ENCODE measurements at places on chromosomes 1 and 21. TPM values are rescaled to one million over a fixed set of nuclear protein-coding genes. Genes with fewer than 3 reads are reported as not detected.

GRCh38 chr1:92543131-92544055, 56.7 kb upstream of the GFI1 start:
- DNase-seq = no peak

- no peak for DNase-seq
These were observed 12.3 kb downstream of the TNFRSF1B start for GRCh38 chr1:12179111-12179519.

GRCh38 chr1:161258439-161259344, at the start of gene PCP4L1:
Gene PCP4L1 (plus strand): TSS chr1:161258745. CDS start chr1:161258975, 230 bp downstream.
- peak; percentile 47 for DNase-seq

DNA sequence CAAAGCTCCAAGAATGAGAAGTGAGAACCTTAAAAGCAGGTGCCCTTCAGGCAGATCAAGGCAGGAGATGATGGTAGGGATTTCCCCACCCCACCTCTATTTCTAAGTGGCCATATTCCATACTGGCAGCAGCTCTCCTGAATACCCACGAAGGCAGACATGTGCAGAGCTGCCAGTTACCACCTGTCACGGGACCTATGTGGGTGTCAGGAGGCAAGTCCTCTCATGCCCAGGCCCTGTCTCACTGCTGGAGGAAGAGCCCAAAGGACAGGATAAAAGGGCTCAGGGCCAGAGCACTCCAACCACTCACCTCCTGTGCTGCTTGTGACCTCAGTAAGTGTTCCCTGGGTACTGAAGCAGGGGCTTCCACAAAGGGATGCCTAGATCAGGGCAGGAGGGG, 721 bp upstream of the LCE1B start:
- DNase-seq = no peak

DNA sequence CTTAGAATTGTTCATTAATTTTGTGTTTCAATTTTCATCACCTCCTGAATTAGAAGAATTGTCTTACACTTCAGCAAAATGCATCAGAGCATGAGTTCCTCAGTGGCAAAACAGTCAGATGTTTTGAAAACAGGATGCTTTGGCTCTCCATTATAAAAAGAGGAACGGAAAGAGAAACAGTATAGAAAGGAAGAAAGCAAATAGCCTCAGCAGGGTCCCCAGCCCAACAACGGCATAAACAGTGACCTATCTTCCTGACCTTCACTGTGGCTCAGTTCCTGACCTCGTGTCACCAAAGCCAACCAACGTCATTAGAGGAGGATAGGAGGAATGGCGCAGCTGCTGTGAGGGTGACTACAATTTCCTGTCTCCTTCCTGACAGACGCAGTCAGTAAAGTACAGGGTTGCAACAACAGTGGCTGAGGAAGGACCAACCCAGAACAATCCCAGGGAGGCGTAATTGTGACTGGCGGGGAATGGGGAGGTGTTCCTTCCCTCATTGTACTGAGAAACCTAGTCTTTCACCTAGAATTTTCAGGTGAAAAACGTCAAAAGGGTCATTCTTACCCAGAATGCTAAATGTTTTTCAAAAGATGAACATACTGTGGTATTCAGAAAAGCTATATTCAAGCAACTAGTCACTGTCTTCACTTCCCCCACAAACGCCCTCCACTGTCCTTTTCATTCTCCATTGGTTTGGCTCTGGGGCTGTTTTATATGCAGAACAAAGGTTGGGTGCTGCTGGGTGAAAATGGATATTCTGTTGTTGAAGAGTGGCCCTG, 197.9 kb upstream of the SGIP1 start:
- DNase-seq = peak; percentile 84

FCN3 gene
- total RNA-seq = 31.9 TPM

PLPP3 gene
- 97.8 TPM for total RNA-seq

CFAP107 gene
- not detected for total RNA-seq

GRCh38 chr1:33433509-33434362, 2.8 kb upstream of the PHC2 start:
- no peak for DNase-seq

TP73 gene
- 0.15 TPM for total RNA-seq

DNA sequence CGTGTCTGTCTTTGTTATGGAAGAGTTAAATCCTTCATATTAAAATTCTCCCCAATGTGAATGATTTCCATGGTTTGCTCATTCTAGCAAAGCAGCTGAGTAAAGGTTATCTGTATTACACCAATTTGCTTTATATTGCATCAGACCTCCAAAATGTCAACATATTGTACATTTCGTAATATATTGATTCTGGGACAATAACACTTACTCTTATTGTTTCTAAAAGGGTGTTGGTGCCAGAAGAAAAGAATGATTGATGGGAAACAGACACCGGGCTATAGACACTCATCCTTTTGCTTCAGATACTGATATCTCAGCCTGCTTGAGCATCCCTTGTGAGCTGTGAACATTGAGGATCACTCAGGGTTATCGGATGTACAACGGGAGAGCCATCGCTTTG, 7.0 kb downstream of the NTNG1 start:
- DNase-seq = no peak

KIF21B gene
- total RNA-seq = 1.5 TPM

TEX38 gene
- total RNA-seq = not detected

GRCh38 chr1:84997667-84998600, 1.0 kb upstream of the MCOLN2 start:
- DNase-seq = no peak

SPRR3 gene
- total RNA-seq = not detected

AGT gene
- total RNA-seq = 63.8 TPM

DNA sequence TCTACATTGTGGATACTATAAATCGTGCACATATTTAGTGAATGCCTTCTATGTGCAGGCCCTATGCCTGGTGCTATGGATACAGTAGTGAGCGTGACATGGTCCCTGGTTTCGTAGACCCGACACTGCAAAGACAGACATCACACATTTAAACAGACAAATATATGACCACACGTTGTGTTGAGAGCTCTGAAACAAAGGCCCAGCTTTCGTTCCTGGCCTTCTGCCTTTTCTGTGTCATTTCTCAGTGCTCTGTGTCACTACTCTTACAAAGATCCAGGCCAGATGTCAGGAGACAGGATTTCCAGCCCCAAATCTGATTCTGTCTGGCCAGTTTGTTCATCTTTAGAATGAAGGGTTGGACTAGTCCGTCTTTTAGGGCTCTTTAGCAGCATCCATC, 19.3 kb upstream of the TRABD2B start:
- DNase-seq = no peak

DNA sequence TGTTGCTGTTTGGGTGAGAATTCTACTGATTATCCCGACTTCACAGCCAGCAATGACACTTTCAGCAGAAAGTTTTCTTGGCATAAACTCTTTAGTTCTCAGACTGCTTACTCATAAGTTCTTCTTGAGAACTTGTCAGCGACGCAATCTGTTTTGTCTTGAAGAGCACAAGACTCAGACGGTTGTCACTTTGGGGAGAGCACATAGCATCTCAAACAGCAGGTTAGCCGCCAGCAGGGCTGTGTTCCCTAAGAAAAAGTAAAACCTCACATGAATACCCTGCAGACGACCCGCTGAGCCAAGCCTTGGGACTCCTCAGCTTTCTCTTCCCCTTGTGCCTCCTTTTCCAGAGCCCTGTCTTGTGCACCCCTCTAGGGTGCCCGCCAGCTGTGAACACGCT, 11.4 kb downstream of the AGMAT start:
- no peak for DNase-seq

OR2T35 gene
- not detected for total RNA-seq

DNA sequence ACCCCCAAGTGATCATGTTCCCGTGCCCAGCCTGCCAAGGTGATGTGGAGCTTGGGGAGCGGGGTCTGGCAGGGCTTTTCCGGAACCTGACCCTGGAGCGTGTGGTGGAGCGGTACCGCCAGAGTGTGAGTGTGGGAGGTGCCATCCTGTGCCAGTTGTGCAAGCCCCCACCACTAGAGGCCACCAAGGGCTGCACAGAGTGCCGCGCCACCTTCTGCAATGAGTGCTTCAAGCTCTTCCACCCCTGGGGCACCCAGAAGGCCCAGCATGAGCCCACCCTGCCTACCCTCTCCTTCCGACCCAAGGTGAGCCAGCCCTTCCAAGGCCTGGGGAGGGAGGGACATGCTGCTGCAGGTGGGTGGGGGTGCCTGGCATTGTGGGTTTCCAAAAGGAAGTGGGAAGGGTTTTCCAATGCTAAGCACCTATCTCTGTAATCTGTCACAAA, 2.3 kb downstream of the TRIM46 start:
- DNase-seq = peak; percentile 17

GRCh38 chr1:115650961-115651360, 9.2 kb downstream of the VANGL1 start:
- DNase-seq = no peak

OLIG2 gene
- total RNA-seq = not detected

GRCh38 chr1:200379432-200379757, 30.4 kb downstream of the ZNF281 start:
- DNase-seq = no peak

- no peak for DNase-seq
These were observed 15.4 kb upstream of the BTG2 start for GRCh38 chr1:203289982-203290260.

DNA sequence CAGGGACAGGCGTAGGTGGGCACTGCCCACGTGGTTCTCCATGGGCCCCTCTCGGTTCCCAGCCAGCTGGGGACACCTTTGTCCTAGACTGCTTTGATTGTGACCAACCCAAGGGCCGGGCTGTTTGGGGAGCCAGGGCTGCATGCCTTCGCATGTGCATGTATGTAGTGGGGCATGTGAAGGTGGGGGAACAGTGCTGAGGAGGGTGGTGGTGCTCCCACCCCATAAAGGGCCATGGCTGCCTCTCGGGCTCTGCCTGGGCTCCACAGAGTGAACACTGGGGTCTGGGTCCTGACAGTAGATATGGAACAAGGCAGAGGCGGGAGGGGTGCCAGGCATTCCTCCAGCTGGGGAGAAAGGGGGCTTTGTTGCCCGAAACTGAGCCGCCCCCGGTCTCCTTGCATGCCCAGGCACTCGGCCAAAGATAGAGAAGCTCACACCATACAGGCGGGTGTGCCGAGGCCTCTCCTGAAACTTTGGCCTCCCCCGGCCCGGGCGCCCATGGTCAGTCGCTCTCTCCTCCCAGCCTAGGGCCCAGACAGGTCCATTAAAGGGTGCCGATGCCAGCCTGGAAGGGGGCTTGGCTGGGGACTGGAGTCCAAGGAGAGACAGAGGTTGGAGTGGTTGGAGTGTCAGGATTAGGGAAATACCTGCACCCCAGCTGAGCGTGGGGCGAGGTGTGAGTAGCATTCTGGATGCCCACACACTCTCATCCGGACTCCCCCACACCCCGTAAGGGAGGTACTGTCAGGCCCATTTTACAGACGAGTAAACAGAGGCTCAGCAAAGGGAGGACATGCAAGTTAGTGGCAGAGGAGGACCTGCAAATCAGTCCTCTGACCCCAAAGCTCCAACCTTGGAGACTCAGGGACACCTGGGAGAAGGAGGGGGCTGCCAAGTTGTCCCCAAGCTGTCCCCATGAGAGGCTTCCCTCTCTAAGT, 41.1 kb downstream of the EPHA2 start:
- no peak for DNase-seq

GRCh38 chr1:226902601-226903000, 32.2 kb downstream of the PSEN2 start:
- no peak for DNase-seq

DNA sequence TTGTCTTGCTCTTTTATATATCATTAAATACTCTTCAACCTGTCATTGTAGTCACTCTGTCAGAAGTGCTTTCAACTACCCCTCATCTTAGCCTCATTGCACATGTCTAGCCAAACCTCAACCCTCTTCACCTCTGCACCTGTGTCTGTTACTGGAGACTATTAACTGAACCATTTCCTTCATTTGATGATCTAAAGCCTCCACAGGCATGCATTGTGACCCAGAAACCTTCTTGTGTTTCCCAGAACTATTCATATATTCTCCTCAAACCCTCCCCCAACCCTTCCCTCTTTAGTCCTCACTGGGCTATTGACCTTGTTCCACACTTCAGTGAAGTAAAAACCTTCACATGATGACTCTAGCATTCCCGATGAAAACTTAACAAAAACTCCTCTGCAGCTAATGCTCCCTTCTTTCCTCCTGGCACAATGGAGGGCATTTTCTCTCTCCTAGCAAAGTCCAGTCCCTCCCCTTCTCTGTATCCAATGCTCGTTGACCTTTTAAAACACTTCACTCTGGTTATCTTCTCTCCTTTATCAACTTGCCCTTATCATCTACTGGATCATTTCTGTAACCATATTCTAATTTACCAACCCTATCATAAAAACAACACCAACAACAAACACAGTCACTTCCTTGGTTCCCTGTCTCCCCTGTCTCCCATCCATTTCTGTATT, 86.1 kb downstream of the BACH1 start:
- no peak for DNase-seq

SIPA1L2 gene
- 113 TPM for total RNA-seq

GRCh38 chr1:226722901-226723656, 16.0 kb downstream of the ITPKB start:
- DNase-seq = no peak

- DNase-seq = no peak
These were observed 24.9 kb upstream of the AXDND1 start for GRCh38 chr1:179340918-179341317.

- no peak for DNase-seq
These were observed 20.4 kb upstream of the KIF14 start for GRCh38 chr1:200640963-200641401.

DNA sequence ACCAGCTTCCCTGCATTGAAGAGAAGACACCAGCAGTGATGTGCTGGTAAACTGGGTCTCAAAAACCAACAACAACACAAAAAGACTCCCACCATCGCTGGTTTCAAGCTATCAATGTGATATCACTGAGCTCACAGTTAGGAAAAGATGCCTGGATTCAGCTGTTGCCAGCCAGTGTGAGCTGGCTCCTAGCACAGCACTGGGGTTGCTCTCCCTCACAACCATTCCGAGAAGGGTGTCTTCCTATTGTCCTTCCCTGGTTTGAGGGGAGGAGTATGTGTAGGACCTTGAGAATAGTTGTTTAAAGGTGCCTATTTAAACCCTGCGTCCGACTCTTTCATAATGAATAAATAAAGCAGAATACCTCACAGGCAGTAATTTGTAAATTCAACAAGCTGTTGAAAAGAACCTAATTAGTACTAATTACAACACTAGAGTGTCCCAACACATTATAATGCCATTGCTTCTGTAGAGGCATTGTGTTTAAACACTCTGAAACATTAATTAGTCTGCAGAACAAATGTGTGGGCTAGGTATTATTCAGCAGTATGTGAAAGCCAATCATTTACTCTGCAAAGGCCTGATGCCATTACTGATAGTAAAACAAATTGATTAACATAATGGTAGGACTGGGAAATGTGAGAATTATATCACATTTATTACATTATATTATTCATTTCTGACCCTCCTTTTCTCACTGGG, 17.2 kb downstream of the NIBAN1 start:
- DNase-seq = no peak

Measured in heart left ventricle (tissue), 16 donors.